Mesenteric fat pad (tissue), 1 donor: ENCODE measurements at places on chromosomes 7 and 10.

DNA sequence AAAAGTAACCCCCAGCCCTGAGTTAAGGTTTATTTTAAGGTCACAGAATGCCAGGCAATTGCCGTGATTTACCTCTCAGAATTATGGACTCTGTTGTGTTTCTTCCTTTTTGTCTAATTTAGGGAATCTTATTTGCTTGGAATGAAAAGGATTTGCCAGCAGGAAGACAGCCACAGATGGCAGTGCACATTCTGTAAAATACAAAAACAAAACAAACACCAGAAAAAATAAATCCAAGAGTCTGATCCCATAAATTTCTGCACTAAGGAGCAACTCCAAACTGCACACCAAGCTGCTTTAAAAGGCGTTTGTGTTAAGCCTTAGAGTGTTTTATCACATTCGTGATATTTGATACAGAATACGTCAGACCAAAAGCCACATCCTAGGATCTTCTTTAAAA, 199.0 kb upstream of the C7orf33 start:
- DNase-seq: no peak

GRCh38 chr7:65731562-65732035, 141.3 kb upstream of the VKORC1L1 start:
- no peak for DNase-seq

GRCh38 chr7:55053651-55054571, 35.1 kb downstream of the EGFR start:
- no peak for DNase-seq

DNA sequence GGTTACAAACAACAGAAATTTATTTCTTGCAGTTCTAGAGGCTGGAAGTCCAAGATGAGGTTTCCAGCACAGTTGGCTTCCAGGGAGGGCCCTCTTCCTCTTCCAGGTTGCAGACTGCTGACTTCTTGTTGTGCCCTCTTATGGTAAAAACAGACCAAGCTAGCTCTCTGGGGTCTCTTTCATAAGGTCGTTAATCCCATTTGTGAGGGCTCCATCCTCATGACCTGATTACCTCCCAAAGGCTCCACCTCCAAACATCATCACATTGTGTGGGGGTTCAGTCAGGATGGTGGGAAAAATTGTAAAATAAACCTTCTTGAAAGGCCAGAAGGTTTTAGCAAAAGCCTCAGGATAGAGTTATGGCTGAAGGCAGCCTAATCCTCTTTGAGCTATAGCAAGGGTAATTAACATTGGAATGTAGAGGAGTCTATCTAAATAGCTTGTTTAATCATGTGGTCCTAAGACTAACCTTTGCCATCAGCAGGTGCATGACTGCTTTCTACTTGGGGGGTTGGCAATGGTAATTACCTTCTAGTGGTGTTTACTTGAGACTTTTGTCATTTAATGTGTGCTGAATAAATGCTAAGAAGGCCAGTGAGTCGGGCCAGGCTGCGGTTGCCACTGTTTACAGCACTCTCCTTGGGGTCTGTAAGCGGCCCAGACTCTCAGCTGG, 80.8 kb downstream of the PPP1R17 start:
- DNase-seq: no peak

GRCh38 chr7:46386428-46387399, 465.6 kb upstream of the IGFBP3 start:
- DNase-seq: no peak

- no peak for DNase-seq
These were observed 483 bp downstream of the EDRF1 start for GRCh38 chr10:125720002-125720382.

GRCh38 chr7:39294022-39294421, 272.2 kb upstream of the YAE1 start:
- no peak for DNase-seq

- no peak for DNase-seq
These were observed 22.2 kb downstream of the CDNF start for GRCh38 chr10:14815681-14816080.

DNA sequence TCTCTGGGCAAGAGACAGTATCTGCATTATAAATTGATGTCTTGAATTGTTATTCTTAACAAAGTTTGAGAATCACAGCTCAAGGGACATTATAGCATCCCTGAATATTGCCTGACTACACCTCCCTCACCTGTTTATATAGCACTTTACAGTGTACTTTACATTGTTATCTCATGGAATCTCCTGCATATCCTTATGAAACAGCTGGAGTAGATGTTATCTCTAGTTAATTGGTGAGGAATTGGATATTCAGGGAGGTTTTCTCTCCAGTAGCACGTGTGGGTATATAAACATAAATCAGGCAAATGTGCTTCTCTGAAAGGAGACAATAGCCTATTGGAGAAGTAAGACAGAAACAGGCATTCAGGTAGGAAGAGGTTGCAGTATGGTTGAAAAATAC, 117.2 kb downstream of the SRI start:
- DNase-seq: no peak

DNA sequence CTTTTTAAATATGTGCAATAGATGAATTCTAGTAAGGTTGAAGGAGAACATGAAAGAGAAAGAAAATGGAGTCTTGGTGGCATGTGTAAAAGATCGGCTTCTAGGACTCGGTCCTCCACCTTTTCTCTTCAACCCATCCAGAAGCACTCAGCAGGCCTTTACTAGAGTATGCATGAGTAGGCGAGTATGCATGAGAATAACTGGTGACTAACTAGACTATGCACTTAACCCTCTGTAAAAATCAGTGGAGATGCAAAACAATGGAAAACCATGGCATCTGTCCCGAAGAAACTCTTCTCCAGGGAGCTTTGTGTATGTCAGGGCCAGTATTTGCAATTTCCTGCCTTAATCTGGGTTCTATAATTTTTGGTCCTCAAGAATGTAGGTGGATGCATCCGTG, 40.0 kb upstream of the GRB10 start:
- no peak for DNase-seq

- DNase-seq: peak; percentile 82
These were observed 205.8 kb upstream of the SHH start for GRCh38 chr7:156017916-156018700.

DNA sequence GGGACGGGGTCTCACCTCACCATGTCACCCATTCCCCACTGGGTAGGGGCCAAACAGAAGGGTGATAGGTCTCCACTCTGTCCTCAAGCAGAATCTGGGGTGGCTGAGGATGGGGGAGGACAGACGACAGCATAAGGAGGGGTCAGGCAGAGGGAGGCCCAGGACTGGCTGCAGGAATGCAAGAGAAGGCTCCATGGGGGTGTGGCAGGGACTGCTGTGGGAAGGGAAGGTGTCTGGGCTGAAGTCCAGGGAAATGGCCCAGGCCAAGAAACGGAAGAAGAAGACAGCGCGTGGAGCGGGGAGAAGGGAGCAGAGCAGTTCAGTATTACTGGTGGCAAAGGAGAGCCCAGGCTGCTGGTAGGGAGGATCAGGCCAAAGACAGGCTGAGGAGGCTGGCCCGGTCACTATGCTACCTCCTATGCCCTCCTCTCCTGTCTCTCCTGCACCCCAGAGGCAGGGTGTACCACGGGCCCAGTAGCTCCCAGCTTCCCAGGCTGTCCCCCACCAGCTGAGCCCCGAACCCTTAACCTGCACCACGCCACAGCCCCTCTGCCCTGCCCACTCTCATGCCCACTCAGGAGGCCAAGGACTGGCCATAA, 60.9 kb downstream of the GRB10 start:
- DNase-seq: no peak

DNA sequence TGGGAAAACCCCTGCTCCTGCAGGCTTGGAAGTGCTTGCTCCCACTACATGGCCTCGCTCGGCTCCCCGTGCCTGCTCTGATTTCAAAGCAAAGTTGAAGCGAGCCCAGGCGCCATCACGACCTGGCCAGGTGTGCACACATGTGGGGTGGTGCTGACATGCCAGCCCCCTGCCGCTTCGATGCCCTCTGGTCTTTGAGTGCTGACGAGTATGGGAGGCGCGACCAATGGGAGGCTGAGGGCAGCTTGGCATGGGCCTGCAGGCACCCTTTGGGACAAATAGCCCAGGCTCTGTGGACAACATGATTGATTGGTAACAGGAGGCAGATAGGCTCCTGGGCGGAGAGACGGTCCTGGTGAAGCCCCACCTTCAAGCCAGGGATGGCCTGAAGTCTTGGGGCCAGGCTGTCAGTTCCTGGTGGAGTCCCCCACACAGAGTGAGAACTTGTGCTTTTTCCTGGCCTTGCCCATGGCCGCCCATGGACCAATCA, 252.4 kb upstream of the SEMA3A start:
- DNase-seq: no peak

DNA sequence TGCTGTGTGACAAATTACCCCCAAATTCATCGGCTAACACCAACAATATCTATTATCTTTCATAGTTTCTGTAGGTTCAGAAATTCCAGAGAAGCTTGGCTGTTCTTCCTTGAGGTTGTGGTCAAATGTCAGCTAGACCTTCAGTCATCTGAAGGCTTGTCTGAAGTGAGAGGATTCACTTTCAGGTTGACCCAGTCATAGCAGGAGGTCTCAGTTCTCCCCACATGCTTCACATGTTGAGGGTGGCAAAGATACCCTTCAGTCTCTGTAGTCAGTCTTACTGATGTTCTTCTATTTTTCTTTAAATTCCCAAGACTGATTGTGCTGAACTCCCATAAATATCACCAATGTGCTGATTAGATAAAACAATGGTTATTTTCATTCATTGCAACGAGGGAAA, 1692.0 kb downstream of the REEP3 start:
- no peak for DNase-seq

- DNase-seq: no peak
These were observed 27.0 kb downstream of the ZNF438 start for GRCh38 chr10:31004611-31005193.

- DNase-seq: no peak
These were observed 139.4 kb downstream of the LHPP start for GRCh38 chr10:124601016-124601415.

DNA sequence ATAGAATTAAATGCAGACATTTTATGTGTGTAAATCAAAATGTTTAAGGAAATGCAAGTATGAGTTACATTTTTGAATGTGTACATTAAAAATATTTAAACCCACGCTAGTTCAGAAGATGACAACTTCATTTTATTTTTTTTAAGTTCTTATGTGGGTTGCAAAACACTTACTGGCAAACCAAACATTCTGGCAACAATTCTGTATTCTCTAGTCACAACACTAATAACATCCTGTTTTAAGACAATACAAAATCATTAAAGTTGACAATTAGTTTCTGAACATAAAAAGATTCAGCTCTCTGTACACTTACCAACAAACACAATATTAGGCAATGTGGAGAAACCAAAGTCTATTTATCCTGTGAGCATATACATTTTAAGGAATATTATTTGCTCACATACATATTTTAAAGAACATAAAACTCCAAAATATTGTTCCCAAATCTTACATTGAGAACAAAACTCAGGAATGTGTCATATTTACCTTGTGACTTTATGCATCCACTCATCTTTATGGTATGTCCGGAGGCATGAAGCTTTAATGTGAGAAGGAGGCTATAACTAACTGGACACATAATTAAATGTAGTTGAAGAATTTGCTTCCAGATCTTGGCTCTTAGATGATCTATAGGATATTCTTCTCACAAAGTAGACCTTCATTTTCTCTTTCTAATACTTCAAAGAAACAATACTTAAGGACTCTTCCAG, 134.7 kb downstream of the DGKB start:
- DNase-seq: no peak

GRCh38 chr10:130515670-130516069, 379.5 kb downstream of the GLRX3 start:
- no peak for DNase-seq

DNA sequence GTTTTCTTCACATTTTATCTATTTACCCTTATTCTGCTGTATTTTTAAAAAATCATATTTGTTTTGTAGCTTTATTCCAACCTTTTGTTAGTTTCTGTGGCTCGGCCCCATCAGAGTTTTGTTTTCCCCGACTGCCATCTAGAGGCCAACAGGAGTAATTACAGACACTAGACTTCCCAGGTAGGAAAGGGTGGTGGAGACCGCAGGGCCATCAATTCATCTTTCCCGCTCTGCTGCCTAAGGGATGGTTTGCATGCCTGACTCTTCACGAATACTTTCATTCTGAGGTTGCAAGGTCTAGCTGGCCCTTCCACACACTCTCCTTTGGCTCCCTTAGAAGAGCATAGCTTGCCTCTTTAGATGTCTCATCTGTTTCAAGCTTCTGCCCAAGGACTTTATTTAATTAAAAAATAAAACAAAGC, 38.3 kb downstream of the LYZL2 start:
- DNase-seq: peak; percentile 3

- DNase-seq: no peak
These were observed 14.0 kb upstream of the CYP3A7 start for GRCh38 chr7:99748846-99749579.

DNA sequence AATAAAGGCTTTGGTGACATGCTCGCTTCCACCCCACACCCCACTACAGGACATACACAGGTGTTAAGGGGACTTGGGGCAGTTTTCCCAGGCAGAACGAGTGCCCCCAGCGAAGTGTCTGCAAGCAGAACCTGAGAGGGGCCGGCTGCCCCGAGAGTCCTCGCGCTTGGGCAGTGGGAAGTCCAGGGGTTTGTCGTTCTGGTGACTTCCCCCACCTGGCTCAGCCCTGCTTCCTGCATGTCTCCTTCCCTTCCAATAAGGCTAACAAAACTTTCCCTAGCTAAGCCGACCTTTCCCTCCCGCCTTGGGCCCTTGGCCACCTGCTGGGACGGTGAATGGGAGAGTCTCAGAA, 916 bp downstream of the VWA2 start:
- DNase-seq: no peak

DNA sequence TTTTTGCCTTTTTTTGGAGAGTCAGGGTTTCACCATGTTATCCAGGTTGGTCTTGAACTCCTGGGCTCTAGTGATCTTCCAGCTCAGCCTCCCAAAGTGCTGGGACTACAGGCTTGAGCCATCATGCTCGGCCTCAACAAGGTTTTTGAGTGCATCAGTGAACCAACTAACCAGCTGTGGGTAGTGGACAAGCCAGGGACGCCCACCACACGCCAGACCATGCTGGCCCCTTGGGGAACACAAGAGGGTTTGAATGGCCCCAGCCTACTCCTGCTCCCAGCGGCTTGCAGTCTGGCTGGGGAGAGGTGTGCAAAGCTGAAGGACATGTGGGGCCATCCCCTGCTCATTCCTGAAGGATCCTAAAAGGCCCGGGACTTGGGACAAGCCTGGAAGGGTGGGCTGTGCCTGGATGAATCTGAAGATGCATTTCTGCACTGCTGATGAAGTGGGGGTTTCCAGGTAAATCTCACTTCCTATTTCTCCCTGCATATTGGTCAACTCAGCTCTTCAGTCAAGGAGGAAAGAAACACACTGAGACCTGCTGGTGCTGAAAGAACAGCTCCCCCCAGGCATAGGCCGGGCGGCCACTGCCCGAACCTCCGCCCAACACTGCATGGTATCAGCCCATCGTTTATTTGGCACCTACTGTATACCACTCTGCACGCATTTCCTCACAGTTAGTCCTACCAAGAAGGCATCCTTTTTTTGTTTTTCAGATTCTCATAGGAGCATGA, 6.9 kb downstream of the MMD2 start:
- no peak for DNase-seq

- no peak for DNase-seq
These were observed 318.9 kb downstream of the AHR start for GRCh38 chr7:17617380-17617779.
